ENCODE measurements at places on chromosomes 2 and 18.

GRCh38 chr2:27408601-27409320 is 630 bp downstream of the PPM1G start:
- no peak for DNase-seq

DNA sequence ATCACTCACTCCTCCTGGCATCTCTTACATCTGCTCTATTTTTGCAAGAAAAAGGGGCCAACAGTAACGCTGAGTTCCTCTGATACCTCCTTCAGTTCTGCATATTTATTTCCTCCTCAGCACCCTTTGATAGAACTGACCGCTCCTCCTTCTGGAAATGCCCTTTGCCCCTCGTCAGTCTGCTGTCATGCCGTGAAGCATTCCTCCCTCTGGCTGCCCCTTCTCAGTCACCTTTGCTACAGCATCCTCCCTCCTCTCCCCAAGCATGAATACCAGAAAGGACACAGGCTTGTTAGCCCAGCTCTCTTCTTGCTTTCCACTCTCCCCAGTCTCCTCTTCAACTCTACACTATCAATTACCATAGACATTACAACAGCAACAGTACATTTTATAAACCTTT is 135.4 kb downstream of the NBAS start:
- DNase-seq: no peak

DNA sequence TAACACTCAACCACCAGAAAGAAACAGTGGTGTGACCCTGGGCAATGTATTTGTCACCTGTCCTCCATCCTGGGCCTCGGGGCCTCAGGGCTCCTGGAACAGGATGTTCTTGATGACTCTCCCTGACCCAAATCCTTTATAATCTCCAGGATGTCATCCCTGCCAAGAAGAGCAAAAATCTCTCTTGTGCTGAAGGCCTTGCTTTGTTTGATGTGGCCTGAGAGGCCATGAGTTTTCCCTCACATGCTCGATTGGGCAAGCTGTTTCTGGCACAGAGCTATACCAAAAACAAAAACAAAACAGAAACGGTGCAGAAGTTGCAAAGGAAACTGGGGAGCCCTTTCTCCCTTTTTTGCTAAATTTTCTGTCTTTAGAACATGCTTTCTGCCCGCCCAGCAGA is 35.7 kb upstream of the ST3GAL5 start:
- no peak for DNase-seq

DNA sequence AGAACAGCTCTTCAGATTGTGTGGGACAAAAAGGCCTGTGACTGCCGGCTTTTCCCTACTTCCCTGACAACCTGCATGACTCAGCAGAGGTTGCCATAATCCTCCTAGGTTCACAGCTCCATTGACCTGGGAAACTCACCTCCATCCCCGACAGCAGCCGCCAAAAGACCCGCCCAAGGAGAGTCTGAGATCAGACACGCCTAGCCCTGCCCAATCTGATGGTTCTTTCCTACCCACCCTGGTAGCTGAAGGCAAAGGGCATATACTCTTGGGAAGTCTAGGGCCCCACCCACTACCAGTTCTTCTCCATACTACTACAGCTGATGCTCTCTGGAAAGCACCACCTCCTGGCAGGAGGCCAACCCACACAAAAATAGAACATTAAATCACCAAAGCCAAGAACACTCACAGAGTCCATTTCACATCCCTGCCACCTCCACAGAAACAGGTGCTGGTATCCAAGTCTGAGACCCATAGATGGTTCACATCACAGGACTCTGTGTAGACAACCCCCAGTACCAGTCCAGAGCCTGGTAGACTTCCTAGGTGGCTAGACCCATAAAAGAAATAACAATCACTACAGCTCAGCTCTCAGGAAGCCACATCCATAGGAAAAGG is 140.6 kb downstream of the NETO1 start:
- no peak for DNase-seq

GRCh38 chr2:30283931-30284565 is 52.7 kb downstream of the LBH start:
- no peak for DNase-seq

GRCh38 chr2:26359886-26360473 is 13.4 kb upstream of the ADGRF3 start:
- no peak for DNase-seq

GRCh38 chr2:11785611-11785940 is 39.1 kb downstream of the LPIN1 start:
- no peak for DNase-seq

DNA sequence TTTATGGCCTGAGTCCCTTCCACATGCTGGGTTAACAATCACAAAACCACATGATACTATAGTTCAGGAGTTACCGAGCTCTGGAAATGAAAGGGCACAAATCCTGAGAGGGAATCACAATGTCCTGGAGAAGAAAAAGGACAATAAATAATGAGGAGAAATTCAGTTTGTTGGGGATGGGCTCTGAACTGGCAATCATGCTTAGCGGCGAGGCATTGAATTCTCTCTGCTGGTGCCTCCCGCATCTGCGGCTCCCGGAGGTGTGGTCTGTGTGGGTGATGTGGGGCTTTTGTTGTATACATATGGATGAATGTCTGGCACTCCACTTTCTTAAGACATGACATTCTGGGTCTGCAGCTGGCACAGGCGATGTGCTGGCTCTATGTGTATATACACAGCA is 46.1 kb downstream of the NRP2 start:
- DNase-seq: no peak

DNA sequence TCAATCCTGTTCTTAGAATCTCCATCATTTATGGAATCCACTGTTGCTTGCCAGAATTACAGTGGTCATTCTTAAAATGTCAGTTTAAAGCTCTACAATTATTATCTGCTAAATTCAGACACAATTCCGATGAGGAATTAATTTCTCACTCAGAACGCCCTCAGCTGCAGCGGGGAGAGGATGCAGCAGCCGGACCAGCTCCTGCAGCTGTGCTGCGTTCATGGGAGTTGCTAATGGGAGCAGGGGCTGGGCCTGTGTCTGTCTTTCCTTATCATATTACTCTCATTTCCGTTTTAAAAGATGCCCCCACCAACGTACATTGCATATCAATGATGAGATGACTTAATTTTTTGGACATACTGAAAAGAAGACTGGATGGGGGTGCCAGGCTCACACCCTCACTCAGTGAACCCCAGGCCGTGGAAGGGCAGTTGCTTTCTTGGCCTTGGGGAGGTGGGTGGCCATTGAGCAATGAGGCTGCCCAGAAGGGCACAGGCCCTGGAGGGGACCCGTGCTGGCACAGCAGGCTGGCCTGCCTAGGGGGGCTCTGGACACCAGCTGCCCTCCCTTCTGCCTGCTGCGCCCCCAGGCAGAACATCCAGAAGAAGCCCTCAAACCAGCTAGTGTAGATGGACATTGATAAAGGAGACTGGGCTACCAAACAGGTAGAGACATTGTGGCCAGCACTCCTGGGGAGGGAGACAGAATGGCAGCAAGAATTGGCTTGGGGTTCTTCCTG is 503.6 kb upstream of the MYT1L start:
- DNase-seq: no peak

DNA sequence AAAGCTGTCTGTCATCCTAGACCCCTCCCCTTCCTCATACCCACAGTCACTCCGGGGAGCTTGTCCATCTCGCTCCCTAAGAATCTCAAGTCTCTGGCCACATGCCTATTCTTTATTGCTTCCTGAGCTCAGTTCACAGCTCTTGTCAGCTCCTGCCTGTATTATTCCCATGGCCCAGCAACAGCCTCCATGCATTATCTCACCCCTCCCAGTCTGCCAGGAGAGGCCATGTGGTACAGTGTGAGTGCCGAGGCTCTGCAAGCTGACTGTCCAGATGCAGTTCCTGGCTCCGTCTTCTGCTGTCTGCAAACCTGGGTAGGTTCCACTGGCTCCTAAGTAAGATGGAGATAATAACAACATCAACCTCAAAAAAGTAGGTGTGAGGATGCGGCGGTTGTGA is 79.7 kb downstream of the MRPS9 start:
- no peak for DNase-seq

- DNase-seq: no peak
These were observed 24.0 kb downstream of the PKDCC start for GRCh38 chr2:42071791-42072190.

GRCh38 chr2:65299246-65299645 is 71.6 kb downstream of the ACTR2 start:
- DNase-seq: no peak

GRCh38 chr2:165576409-165577154 is 107.1 kb downstream of the CSRNP3 start:
- no peak for DNase-seq

GRCh38 chr2:146587291-146587713 is 1257.5 kb upstream of the ACVR2A start:
- DNase-seq: no peak

GRCh38 chr2:56183643-56184499 is at the start of gene CCDC85A:
TSS of gene CCDC85A (plus strand) at chr2:56183990. CDS start at chr2:56184625, 635 bp downstream.
- peak; percentile 3 for DNase-seq

GRCh38 chr2:207771421-207771820 is 1.7 kb upstream of the FZD5 start:
- DNase-seq: no peak

GRCh38 chr2:96773922-96774321 is 13.2 kb downstream of the CNNM4 start:
- DNase-seq: no peak

DNA sequence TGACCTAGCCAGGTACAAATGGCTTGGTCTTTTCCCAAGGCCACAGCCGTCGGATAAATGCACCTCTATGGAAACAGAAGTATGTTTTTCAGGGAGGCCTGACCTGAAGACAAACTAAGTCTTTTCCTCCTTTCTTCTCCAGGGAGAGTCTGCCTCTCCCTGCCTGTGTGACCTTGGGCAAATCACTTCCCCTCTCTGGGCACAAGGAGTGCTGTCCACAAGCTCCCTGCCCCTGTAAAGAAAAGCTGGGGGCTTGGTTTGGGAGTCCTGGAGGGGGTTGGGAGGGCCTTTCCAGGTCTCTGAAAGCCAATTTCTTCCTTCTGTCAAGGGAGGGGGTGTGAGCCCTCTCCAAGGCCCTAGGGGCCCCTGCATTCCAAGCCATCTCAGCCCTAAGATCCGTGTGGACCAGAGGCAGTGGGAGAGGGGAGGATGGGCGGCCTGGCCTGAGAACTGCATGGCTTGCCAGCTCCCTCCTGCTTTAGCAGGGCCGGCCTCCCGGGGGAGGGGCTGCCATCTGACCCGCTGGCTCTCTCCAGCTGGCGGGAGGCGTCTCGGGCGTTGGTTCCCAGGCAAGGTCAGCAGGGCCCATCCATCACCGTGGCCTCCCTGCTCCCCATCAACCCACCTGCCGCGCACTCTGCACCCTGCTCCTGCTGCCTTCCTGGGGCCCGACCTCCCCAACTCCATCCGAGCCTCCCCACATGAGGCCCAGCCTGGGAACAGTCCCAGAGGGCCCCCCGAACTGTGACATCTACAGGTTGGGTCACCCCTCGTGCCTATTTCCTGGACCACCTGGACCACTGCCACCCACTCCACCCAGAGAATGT is 61.4 kb downstream of the SMAD7 start:
- no peak for DNase-seq

- no peak for DNase-seq
These were observed 51.0 kb downstream of the SETBP1 start for GRCh38 chr18:44731530-44732237.

- DNase-seq: no peak
These were observed 120.0 kb upstream of the SNTG2 start for GRCh38 chr2:830419-831224.

DNA sequence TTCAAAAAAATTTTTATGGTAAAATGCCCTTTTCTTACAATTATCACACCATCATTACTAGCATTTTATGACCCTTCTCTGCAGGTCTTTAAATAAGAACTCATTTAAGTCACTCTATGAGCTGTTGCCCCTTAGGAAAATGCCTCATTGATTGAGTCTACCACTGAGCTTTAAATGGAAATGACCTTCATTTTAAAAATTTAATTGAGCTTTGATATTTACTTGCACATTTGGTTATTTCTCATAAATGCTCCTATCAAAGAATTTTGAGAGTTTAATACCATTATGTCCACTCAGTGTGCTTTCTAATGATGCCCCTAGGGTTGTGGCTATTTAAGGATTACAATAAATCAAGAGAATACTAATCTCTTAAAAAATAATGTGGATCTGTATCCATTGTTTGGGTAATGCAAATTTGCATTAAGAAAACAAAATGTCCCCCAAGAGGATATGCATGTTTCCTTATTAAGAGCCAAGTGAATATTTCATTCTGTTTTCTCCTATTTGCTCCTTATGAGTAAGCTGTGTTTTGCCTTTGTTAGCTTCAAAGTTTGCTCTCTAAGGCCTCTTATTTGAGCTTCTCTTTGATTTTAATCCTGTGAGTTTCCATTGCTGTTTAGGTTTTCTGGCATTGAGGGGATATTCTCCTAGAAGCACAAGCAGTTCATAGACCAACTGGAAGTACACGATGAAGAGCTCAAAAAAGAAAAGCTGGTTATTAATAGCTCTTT is 69.8 kb downstream of the CERS6 start:
- no peak for DNase-seq

- DNase-seq: no peak
These were observed 142.0 kb downstream of the PRKCE start for GRCh38 chr2:45793305-45793962.

DNA sequence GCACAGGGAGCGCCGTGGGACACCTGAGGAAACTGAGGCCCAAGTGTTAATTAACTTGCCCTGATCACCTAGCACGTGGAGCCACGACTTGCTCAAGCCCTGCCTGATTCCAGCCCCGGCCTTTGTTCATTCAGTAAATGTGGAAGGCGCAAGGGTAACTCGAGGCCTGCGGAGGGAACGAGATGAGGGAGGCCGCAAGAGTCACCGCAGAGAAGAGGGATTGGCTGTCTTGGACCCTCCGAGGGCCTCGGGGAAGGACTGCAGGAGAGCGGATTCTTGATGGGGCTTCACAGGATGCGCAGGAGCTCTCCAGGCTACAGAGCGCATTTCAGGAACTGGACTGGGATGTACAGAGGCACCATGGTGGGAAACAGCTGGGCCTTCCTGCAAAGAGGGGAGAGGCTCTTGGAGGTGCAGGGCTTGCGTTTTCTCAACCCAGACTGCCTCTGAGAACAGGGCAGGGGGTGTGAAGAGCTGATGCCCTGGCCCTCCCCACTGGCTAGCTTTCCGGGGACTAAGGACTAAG is 511 bp upstream of the ANKMY1 start:
- no peak for DNase-seq

DNA sequence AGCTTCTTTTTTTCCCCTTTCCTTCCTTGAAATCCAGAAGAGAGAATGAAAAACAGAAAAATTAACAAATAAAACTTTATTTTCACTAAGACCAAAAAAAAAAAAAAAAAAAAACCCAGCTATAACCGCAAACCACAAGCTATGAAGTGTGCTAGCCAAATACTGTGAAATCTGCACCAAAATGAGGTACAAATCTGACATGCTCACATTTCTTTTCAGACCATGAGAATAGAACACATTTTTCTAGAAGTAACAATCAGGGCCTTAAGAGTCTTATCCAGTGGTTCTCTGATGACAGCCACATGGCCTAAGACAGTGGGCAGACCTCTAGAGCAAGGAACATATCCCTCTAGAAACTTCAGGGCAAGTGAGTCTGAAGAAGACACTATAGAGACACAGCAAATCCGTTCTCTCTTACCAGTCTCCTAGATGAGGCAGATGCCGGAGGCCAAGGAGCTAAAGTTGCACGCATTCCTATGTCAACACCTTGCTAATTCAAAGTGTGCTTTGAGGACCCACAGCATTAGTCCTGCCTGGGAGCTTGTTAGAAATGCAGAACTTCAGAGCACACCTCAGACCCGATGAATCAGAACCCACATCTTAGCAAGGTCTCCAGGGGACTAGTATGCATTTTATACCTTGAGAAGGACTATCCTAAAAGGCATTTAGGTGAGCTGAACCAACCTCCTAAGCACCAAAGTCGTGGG is 317.1 kb downstream of the MYCN start:
- DNase-seq: no peak

All from stimulated activated CD8-positive, alpha-beta memory T cell treated with anti-CD3 and anti-CD28 coated beads, Interleukin-4, amount 100 ng/mL, for 1 hour (primary cell).